ENCODE measurements at places on chromosomes 4 and X. TPM values are rescaled to one million over a fixed set of nuclear protein-coding genes. Genes with fewer than 3 reads are reported as not detected.
A peak's percentile ranks its signal among the peaks of the same experiment; 100 is the strongest.

MAOB gene
- 20.6 TPM for total RNA-seq

- H3K4me1 ChIP-seq = peaks cover 20% of the 10 kb centered on the region
- H3K4me3 ChIP-seq = peak overlapping the region; percentile 100
- H3K27ac ChIP-seq = peak overlapping the region; percentile 80
- DNase-seq = no peak
Observed at GRCh38 chrX:53223955-53224859, 800 bp downstream of the KDM5C start.

TMSB15B gene
- total RNA-seq = 1.3 TPM

DNA sequence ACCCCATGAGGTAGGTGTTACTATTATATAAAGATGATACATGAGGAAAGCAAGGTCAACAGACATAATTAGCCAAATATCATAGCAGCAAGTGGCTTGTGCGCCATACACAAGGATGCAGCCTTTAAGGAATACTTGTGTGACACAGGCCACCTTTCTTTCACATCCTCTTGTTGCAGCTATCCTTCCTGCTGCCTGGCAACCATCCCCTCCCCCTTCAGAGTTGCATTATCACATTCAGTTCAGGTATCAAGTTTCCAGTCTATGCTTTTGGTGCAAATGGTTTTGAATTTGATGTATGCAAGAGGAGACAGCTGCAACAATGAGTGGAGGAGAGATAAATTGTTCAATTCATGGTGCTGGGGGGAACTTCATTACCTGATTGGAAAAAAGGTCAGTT, 6.4 kb downstream of the ZCCHC18 start:
- H3K36me3 ChIP-seq = no peaks in the 10 kb centered on the region
- no peaks in the 10 kb centered on the region for H3K27me3 ChIP-seq
- no peak overlapping the region for H3K4me3 ChIP-seq
- H3K27ac ChIP-seq = no peak overlapping the region
- DNase-seq = no peak

- DNase-seq = no peak
- no peaks in the 10 kb centered on the region for H3K4me1 ChIP-seq
- no peak overlapping the region for H3K4me3 ChIP-seq
- H3K27me3 ChIP-seq = no peaks in the 10 kb centered on the region
- no peak overlapping the region for H3K27ac ChIP-seq
Observed at GRCh38 chr4:17490575-17491059, 21.3 kb downstream of the QDPR start.
